ENCODE measurements at places on chromosomes 16 and 17. TPM values are rescaled to one million over a fixed set of nuclear protein-coding genes. Genes with fewer than 3 reads are reported as not detected.

Gene HS3ST3A1
- not detected for total RNA-seq

Gene TMIGD1
- total RNA-seq: not detected

Gene WFDC1
- total RNA-seq: not detected

Gene VAMP2
- total RNA-seq: 41.3 TPM

Gene KRT24
- not detected for total RNA-seq

Gene NAA38
- total RNA-seq: 67.7 TPM

Gene SULT1A2
- 1.6 TPM for total RNA-seq

Gene TP53TG3C
- not detected for total RNA-seq

Gene PRAC2
- total RNA-seq: 25.5 TPM

Gene ARHGAP27
- total RNA-seq: 0.17 TPM

Gene CCL3
- total RNA-seq: not detected

Gene SOX9
- total RNA-seq: 37.5 TPM

Gene NPIPA8
- total RNA-seq: 2.8 TPM

Gene SRCIN1
- total RNA-seq: 1.6 TPM

Gene DPEP2
- total RNA-seq: not detected

Gene CSH2
- total RNA-seq: not detected

Gene RAB26
- 0.49 TPM for total RNA-seq

Gene NLRC3
- 0.09 TPM for total RNA-seq

Gene FOXF1
- total RNA-seq: not detected

Gene SLC13A2
- total RNA-seq: not detected

Gene CTRB1
- not detected for total RNA-seq

Gene GJC1
- 39.0 TPM for total RNA-seq

Gene SPEM2
- total RNA-seq: 0.24 TPM

Gene KRTAP1-5
- not detected for total RNA-seq

Gene HAP1
- total RNA-seq: 1.4 TPM

Gene TMEM204
- not detected for total RNA-seq

Gene TBC1D3I
- 0.58 TPM for total RNA-seq

Gene GGT6
- total RNA-seq: not detected

Gene LLGL2
- 14.4 TPM for total RNA-seq

Gene CENPX
- 153 TPM for total RNA-seq

Gene USP43
- total RNA-seq: 0.34 TPM

Gene ST6GALNAC1
- not detected for total RNA-seq

Gene CARHSP1
- 316 TPM for total RNA-seq

Gene ERAL1
- total RNA-seq: 80.5 TPM

Gene SYNRG
- total RNA-seq: 22.5 TPM

Gene UTS2R
- 0.52 TPM for total RNA-seq

Gene VTN
- total RNA-seq: 0.26 TPM

Gene CASKIN1
- total RNA-seq: 3.8 TPM

Gene KRTAP2-2
- not detected for total RNA-seq

Gene PRM1
- total RNA-seq: not detected

Gene CD300LB
- not detected for total RNA-seq

Gene SLC9A5
- total RNA-seq: 3.6 TPM

Gene KCNH6
- not detected for total RNA-seq

Gene KCTD19
- total RNA-seq: 0.32 TPM

Gene DHRS7C
- not detected for total RNA-seq

Gene ACACA
- total RNA-seq: 79.2 TPM

Gene MYCBPAP
- 1.2 TPM for total RNA-seq

Gene EVPLL
- not detected for total RNA-seq

Gene PARD6A
- total RNA-seq: 8.6 TPM

Gene TNFAIP1
- total RNA-seq: 27.5 TPM

Gene CIBAR2
- total RNA-seq: not detected
